ENCODE measurements at places on chromosomes 7 and 10.

DNA sequence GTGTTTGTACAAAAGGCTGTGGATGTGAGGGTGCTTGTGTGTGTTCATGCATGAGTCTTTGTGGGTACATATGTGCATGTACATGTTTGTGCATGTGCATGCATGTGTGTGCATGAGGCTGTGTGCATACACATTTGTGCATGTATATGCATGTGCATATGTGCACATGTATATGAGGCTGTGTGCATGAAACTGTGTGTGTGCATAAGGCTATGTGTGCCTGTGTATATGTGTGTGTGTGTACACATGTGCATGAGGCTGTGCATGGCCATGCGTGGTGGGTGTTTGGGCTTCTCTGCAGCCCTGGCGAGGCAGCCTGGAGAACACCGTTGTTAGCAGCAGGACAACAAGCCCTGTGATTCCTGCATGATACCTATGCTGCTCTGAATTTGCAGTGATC is 207.7 kb upstream of the ADCY1 start:
- no peak for DNase-seq

- DNase-seq, result no peak
These were observed 3.2 kb upstream of the CROT start for GRCh38 chr7:87342231-87342630.

DNA sequence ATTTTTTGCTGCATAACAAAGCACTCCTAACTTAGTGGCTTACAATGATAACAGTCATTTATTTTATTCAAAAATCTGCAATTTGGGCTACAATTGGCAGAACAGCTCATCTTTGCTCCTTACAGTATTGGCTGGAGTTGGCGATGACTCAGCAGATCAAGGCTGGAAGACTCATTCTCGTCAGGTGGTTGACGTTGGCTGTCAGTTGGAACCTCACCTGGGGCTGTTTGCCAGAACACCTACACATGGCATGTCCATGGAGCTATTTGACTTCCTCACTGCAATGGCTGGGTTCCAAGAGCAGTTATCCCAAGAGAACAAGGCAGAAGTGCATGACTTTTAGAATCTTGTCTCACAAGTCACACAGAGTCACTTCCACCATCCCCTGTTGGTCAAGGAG is 75.1 kb downstream of the NOD1 start:
- no peak for DNase-seq

DNA sequence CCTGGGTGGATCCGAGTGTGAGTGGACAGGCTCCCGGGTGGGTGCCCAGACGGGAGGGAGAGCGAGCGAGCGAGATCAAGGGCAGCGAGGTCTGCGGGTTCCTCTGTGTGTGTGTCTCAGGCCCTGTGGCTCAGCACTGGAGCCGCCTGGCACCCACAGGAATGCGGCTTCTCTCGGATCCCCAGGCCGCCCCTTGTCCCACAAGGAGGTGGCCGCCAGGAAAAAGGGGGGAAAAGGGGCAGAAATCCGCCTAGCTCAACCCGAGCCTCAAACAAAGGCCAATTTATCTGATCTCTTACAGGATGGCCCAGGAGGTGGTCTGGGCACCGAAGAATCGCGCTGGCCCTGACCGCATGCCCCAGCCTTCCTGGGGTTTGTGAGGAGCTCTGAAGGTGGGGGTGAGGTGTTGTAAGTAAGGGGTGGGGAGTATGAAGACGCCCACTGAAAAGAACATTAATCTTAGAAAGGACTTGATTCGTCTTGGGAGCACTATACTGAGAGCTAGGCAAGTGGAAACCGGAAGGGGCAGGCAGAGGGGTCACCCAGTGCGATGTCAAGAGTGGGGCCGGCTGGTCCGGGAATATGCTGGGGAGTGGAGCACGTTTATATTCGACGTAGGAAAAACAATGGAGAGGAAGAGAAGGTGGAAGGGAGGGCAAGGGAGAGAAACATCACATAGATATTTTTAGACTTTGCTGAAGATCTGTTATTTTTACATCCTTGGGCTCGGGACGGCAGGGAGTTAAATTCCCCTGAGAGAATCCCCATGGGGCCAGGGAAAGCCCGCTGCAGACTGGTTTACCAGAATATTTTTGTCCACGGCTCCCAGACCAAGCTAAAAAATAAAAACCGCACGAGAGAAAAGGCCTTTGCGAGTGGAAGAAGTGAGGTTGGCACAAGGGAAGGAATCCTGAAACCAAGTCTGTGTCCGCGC is 7.2 kb downstream of the DLX5 start:
- DNase-seq, result no peak
